Stimulated activated CD4-positive, alpha-beta T cell treated with anti-CD3 and anti-CD28 coated beads, Interleukin-2, amount 100 ng/mL, for 4 hours (primary cell): ENCODE measurements at places on chromosomes 1 and 21.

DNA sequence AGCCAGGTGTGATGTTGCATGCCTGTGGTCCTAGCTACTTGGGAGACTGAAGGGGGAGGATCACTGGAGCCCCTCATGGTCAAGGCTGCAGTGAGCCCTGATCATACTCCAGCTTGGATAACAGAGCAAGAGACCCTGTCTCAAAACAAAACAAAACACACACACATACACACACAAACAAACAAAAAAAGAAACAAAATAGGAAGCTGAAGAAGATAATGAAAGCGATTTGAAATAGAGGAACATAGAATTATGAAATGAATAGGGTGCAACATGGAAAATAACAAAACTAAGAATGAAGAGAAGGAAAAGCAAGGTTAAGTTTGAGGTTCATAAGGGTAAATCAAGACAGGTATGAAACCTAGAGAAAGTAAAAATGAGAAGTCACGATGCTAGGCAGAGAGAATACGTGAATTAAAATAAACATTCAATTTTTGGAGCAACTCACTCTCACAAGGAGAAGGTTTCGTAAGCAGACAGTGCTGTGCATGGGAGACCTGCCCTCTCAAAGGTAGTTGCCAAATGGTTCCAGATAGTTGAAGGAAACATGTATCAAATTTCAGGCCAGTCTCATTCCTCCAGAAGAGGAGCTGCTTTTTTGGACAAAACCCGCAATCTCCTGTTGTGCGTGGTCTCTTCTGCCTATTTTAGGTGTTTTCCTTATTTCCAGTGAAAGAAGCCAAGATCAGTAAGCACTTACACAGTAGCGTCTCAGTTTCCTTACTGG is 3.3 kb downstream of the CD46 start:
- no peak for DNase-seq

DNA sequence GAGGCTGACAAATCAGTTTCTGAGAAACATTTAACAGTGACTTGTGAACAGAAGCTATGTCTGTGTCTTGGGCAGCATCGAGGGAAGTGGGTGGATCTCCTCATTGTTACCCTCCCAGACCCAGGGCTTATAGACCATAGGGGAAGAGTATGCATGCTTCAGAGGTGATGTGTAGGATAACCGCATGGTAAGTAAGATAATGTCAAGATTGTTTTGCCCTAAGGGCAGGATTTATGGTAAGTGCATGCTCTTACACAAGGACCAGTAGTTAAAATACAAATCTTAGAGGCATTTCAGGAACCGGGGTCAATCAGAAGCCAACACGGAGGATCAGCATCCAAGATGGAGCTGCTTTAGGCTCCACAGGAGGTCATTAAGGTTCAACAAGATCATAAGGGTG is 7.7 kb upstream of the PRMT2 start:
- DNase-seq: no peak

GRCh38 chr1:11431941-11432507 is 46.9 kb upstream of the DISP3 start:
- DNase-seq: no peak

DNA sequence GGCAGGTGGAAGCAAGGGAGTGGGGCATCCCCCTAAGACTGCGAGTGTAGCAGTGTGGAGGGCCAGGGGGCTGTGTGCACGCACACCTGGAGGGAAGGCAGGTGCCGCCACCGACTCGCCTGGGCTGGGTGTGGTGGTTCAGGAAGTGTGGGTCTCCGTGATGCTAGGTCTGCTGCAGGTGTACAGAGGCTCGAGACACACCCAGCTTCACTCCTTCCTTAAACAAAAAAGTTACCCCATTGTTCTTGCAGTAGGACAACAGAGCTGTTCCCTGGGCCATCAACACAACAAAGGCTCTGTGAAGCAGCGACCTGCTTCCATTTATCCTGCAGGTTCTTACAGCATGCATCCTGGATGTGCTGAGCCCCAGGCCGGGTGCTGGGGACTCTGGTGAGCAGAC is 100.4 kb upstream of the TMEM51 start:
- DNase-seq: no peak

GRCh38 chr1:150352866-150353265 is 11.1 kb upstream of the RPRD2 start:
- DNase-seq: no peak

DNA sequence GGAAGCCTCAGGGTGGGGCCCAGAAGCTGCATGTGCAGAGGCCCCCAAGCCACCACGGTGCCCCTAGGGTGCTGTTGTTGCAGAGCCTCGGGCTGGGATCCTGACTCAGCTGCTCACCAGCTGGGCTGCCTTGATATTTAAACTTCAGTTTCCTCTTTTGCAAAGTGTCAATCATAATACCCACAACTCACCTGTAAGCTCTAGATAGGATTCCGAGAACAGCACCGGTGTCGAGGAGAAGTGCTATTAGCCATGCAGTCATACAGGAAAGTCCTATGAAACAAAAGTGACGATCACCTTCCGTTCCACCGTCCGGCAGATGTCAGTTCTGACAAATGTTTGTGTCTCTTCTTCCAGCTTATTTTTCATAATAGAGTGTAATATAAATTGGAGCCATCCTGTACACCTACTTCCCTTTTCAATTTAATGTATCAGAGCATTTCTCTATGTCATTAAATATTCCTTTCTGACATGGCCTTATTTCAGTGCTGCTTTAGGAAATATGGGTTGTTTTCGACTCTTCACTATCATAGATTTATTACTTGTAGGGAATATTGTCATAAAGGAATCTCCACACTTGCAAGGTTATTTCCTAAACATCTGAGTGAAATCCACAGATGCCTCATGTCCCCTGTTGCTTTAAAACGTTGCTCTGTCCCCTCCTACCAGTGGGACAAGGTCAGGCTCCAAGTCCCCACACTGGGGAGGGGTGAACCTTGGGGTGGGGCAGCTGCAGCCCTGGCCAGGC is 100.8 kb downstream of the SIK1 start:
- no peak for DNase-seq

GRCh38 chr1:54486907-54487306 is 61.1 kb upstream of the ACOT11 start:
- DNase-seq: no peak
